ENCODE measurements at places on chromosomes 6 and 20.

- DNase-seq = no peak
- H3K27ac ChIP-seq = no peak overlapping the region
- no peaks in the 10 kb centered on the region for H3K36me3 ChIP-seq
- peaks cover 37% of the 10 kb centered on the region for H3K4me1 ChIP-seq
Observed at GRCh38 chr20:49691818-49692568, 21.7 kb downstream of the B4GALT5 start.

GRCh38 chr6:83470001-83470400 lies 39.1 kb upstream of the ME1 start:
- no peak overlapping the region for H3K27ac ChIP-seq
- H3K36me3 ChIP-seq = no peaks in the 10 kb centered on the region
- no peaks in the 10 kb centered on the region for H3K27me3 ChIP-seq
- no peak for DNase-seq
- no peaks in the 10 kb centered on the region for H3K4me1 ChIP-seq

- H3K27ac ChIP-seq = no peak overlapping the region
- H3K36me3 ChIP-seq = no peaks in the 10 kb centered on the region
- H3K27me3 ChIP-seq = no peaks in the 10 kb centered on the region
- no peak for DNase-seq
Observed at GRCh38 chr6:56220078-56220477, 27.3 kb downstream of the COL21A1 start.

DNA sequence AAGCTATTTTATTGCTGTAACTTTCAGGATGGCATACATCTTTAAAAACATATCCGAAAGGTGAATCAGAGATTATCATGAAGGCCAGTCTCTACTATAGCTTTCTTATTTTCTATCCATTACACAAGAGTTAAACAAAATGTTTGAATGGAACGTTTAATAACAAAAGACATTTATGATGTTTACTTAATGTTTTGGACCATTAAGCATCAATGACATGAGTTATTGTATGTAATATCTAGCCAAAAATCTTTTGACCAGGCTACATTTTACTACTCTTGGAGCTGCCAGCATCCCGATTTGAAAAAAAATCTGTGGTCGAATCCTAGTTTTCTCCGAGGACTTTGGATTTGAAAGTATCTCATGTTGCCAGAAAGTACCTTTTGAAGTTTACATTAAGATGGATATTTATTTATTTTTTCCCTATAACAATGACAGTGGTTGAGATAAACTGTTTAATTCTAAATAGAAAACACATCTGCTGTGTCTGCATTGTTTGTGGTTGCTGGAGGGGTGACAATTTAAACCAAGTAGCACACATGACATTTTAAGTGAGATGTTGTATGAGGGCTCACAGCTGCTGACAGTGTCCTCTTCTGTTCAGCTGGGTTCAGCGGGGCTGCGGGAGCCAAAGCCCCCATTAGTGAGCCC lies 293.7 kb upstream of the TCF21 start:
- no peak overlapping the region for H3K27ac ChIP-seq
- no peak overlapping the region for H3K4me3 ChIP-seq
- H3K27me3 ChIP-seq = no peaks in the 10 kb centered on the region
- H3K36me3 ChIP-seq = no peaks in the 10 kb centered on the region

DNA sequence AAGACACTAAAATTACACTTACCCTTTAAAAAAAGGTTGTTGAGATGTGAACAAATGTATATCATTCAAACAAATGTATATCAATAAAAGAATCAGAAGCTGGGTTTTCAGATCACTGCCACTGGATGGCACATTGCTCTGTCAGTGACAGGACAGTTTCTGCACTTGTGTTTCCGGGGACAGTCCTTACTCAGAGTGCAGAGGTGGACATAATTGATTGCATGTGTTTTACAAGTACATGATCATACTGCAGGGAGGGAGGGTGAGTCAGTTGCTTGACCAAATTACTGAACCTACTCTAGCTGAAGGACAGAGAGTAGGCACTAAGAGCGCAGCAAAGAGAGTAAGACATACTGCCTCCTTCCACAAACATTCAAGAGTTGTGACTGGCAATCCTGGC lies 302.3 kb downstream of the TENT5A start:
- no peak overlapping the region for H3K4me3 ChIP-seq
- no peaks in the 10 kb centered on the region for H3K27me3 ChIP-seq
- no peak for DNase-seq
- no peak overlapping the region for H3K27ac ChIP-seq

DNA sequence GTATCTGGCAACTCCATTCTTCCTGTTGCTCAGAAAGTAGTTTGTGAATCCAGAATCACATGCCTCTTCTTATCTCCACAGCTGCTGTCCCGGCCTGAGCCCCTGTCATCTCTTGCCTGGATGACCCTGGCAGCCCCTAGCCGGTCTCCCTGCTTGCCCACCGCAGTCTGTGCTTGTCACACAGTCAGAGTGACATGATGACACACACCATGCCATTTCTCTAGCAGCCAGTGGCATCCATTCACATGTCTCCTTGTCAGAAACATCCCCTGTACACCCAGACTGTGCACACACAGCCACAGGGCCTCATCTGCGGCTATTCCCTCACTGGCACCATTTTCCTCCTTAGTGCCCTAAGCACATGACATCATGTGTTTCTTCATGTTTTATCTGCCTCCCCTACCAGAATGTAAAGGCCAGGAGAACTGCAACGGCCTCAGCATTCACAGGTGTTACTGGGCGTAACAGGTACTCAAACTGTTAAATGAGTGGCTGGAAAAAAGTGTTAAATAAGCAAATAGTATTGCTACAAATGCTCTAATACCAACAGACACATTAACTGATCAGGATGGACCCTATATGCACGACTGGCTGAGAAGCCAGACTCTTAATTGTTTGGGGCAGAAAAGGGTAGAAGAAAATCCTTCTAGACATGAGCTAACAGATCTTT lies 9.6 kb downstream of the ABHD12 start:
- no peaks in the 10 kb centered on the region for H3K27me3 ChIP-seq
- no peak overlapping the region for H3K27ac ChIP-seq
- peaks cover 10% of the 10 kb centered on the region for H3K36me3 ChIP-seq
- H3K4me3 ChIP-seq = no peak overlapping the region

- no peak overlapping the region for H3K4me3 ChIP-seq
- H3K4me1 ChIP-seq = peaks cover 13% of the 10 kb centered on the region
- peaks cover 46% of the 10 kb centered on the region for H3K27me3 ChIP-seq
- DNase-seq = no peak
Observed at GRCh38 chr20:46060975-46061374, 28.8 kb downstream of the NCOA5 start.

- H3K4me3 ChIP-seq = no peak overlapping the region
- no peak overlapping the region for H3K27ac ChIP-seq
- H3K27me3 ChIP-seq = peaks cover 37% of the 10 kb centered on the region
- H3K36me3 ChIP-seq = no peaks in the 10 kb centered on the region
- no peaks in the 10 kb centered on the region for H3K4me1 ChIP-seq
Observed at GRCh38 chr6:25731721-25732120, 22.8 kb upstream of the SLC17A4 start.

DNA sequence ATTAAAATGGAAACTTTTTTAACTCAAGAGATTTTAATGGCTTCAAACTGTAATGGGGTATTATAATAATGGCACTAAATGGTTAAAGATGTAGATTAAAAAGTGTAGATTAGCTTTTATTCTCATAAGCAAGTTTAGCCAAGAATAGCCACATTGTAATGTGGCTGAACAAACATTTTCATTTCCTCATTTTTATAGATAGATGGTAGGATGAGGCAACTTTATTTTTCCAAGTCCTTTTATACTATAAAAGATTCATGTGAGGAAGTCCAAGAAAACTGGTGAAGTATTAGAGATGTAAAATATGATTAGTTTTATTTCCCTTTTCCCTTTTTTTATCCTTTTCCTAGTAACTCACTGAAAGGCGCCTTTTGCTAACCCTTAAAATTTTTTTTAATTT lies 88.8 kb downstream of the ATRN start:
- no peak for DNase-seq
- no peaks in the 10 kb centered on the region for H3K27me3 ChIP-seq
- no peaks in the 10 kb centered on the region for H3K4me1 ChIP-seq
- H3K4me3 ChIP-seq = no peak overlapping the region
- peaks cover 16% of the 10 kb centered on the region for H3K36me3 ChIP-seq

DNA sequence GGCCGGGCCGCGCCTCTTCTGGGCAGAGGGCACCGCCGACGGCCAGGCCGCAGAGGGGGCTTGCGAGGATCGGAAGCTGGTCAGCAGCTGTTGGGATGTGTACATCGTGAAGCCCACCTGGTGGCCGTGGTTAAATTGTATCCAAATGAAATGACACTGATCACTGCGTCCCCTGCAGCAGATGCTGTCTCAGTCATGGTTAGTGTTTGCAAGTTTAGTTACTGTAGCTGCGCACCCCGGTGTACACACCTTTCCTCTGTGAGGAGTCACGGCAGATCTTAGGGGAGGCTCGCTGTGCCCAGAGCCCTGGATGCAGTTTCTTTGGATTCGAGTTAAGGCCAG lies 653 bp downstream of the NAA20 start:
- H3K27ac ChIP-seq = peak overlapping the region; percentile 73
- H3K4me3 ChIP-seq = peak overlapping the region; percentile 93
- no peaks in the 10 kb centered on the region for H3K36me3 ChIP-seq
- DNase-seq = no peak

DNA sequence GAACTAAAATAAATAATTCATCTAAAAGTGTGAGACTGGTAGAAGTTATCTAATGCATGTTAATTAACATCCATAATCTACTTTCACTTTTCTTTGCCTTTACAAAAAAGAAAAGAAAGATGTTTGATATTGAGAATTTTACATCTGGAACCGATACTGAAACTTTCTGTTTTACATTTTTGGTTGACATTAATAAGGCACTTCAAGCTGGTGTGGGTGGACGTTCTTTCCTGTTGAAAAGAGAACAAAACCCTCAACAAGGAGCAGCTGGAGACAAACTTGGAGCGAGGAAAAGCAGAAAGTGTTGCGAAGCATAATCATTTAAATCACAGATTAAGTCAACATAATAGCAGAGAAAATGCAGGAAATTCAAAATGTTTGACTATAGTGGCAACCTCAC lies 575.2 kb upstream of the ADGRB3 start:
- H3K4me3 ChIP-seq = no peak overlapping the region
- no peak for DNase-seq
- peaks cover 3% of the 10 kb centered on the region for H3K4me1 ChIP-seq
- H3K36me3 ChIP-seq = no peaks in the 10 kb centered on the region

DNA sequence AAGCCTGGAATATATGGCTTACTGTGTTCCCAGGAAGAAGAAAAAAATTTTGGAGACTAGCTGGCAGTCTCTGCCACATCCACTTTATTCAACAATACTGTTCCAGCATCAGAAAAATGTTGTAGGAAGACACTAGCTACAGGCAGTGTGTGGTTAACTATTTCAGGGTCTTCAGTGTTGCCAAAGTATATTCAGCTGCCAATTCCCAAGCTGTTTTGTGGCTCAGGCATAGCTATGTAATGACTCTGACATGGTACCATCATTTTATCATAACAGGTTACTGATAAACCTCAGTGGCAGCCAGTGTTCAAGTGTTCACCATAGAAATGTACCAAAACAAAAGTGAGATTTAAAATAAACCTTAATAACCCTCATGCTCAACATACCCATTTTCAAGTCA lies 503.1 kb downstream of the ADGRB3 start:
- no peak for DNase-seq
- no peak overlapping the region for H3K4me3 ChIP-seq
- no peak overlapping the region for H3K27ac ChIP-seq
- no peaks in the 10 kb centered on the region for H3K36me3 ChIP-seq
- H3K27me3 ChIP-seq = no peaks in the 10 kb centered on the region
- no peaks in the 10 kb centered on the region for H3K4me1 ChIP-seq
